WTC11 (cell line): ENCODE measurements at places on chromosomes 2 and 18. TPM values are rescaled to one million over a fixed set of nuclear protein-coding genes. Genes with fewer than 3 reads are reported as not detected.

DNA sequence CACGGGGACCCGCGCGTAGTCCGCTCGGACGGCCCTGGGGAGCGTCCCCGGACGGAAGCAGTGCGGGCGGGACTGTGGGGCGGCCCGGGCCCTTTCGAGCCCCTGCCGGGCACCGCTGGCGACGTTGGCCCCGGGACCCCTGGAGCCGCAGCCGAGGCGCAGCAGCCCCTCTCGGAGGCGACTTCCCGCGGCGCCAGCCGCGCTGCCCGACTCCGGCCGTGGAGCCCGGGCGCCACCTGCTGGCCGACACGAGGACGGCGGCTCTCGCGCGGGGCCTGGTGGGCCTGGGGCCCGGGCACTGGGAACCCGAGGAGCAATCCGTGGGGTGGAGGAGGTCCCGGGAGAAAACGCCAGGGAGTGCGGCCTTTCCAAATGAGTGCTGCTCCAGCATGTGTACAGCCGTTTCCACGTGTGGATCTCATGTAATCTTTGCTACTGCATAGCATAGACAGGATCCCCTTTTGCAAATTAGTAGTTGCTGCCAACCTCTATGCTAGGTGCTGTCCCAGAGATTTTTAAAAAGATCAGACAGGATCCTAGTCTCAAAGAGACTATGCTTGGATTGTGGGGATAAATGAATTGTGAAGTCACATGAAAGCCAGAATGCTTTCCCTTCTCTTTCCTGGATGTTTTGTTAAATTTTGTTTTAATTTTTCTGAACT, 4.0 kb downstream of the ID2 start:
- peak; percentile 77 for DNase-seq

DNA sequence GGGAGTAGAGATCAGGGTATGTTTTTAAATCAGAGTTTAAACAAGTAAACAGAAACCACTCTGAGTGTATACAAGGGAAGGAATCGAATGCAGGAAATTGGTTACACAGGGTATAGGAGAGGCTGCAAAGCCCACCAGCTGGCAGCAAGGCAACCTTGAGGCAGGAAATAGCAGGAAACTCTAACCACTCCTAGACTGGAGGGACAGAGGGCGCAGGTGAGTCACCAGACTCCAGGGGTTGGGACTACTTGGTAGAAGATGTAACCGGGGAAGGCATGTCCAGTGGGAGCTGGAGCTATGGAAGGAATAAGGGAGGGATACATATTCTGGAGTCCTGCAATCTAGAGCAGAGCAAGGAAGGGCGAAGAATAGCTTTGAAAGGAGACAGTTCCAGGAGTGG, 152.3 kb downstream of the MEIS1 start:
- DNase-seq, result peak; percentile 71

GRCh38 chr2:35099342-35099741, 1256.2 kb upstream of the CRIM1 start:
- DNase-seq, result no peak

DNA sequence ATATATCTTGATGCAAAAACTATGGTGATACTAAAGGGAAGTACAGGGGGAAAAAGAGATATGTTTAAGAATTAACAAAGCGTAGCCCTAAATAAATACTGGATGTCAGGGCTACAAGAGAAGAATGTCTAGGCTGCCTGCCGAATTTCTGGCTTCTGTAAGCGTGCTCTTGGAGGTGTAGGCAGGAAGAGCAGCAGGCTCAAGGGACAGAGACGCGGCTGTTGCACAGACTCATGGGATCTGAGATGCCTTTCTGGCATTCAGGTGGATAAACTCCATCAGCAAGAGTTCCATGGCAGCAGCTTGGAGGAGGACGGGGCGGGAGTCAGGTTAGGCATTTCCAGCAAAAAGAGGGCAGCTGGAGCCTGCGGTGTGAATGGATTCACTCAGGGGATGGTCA, 123.2 kb upstream of the TWIST2 start:
- no peak for DNase-seq

GRCh38 chr2:232395586-232395985, 11.1 kb upstream of the ALPG start:
- DNase-seq, result no peak

The COL4A4 gene
- 1.9 to 3.1 TPM (median 1.9 TPM) in 3 replicates for total RNA-seq

DNA sequence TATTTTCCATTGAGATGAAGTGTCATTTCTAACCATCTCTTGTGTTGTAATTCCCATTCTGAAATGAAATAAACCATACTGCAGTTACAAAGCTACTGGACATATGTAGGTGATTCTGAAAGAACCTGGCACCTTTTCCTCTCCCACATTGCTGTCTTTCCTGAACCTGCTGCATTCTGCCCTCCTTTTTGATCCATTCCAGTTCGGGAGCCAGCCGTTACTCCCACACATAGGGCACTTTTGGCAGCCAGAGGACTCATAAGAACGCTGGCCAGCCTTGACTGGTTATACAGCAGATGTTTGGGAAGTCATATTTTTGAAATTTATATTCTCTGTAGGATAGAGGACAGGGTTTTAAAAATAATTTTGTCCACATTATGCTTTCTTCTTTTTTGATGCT, 369.8 kb upstream of the CDH7 start:
- no peak for DNase-seq

The TDRD15 gene
- not detected in 3 replicates for total RNA-seq

DNA sequence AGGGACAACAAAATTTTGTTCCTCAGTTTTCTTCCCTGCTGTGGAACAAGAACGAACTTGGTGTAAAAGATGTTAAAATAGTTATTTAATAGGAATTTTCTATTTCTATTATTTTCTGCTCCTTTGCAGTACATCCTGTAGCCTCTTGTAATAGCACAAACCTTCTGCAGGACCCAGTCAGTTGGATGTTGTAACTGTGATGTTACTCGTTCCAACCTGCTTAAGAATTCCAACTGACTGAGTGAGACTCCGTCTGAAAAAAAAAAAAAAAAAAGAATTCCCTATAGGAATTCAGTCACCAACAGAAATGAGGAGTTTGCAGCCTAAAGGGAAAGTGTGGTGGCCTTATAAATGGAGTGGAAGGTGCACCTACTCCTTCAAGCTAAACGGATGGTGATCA, 46.4 kb upstream of the CDH20 start:
- DNase-seq, result no peak

DNA sequence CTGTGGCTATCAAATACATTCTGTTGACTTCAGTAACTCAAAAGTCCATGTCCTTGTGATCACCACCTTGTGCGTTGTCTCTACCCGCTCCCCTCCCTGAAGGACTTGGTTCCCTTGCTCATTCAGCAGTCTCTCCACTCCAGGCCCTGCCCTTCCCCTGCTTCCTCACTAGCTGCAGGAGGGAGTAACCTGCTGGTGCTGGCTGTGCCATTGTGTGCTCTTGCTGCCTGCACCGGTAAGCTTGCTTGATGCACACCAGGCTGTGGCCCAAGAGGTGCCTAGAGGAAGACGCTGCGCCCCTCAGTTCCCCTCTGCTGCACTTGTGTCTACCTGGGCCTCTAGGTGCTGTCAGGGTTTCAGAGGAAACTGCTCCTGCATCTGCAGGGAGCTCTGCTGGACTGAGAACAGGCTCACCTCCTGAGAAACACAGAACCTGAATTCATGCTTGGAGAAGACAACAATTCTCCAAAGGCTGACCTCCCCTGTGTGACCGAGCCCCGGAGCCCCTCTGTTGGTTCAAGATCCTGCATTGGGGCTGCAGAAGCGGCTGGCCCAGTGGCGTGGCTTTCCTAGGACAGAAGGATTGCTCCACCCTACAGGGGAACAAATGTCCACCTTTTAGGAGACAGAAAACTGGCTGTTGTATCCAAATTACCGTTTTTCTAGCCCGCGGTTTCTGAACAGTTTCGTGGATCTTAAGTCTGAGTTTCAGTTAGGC, 33.6 kb downstream of the PTPRM start:
- DNase-seq, result no peak

The DNAJC5G gene
- 0.18 to 0.44 TPM (median 0.34 TPM) in 3 replicates for total RNA-seq

DNA sequence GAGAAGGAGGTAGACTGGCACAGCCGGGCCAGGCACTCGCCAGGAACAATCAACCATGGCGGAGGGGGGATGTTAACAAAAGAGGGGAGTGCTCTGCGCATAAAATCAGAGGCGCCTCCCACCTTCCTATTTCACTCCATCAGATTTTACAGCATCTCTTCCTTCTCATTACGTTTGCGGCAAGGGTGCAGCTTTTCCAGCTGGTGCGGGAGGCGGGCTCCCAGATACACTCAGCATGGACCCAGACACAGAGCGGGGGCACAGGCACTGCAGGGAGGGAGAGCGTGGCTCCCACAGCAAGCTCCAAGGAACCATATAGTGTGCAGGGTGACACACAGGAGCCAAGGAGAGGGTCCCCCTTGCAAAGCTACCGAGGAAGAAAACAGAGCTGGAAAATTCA, 176.3 kb downstream of the EIPR1 start:
- no peak for DNase-seq

DNA sequence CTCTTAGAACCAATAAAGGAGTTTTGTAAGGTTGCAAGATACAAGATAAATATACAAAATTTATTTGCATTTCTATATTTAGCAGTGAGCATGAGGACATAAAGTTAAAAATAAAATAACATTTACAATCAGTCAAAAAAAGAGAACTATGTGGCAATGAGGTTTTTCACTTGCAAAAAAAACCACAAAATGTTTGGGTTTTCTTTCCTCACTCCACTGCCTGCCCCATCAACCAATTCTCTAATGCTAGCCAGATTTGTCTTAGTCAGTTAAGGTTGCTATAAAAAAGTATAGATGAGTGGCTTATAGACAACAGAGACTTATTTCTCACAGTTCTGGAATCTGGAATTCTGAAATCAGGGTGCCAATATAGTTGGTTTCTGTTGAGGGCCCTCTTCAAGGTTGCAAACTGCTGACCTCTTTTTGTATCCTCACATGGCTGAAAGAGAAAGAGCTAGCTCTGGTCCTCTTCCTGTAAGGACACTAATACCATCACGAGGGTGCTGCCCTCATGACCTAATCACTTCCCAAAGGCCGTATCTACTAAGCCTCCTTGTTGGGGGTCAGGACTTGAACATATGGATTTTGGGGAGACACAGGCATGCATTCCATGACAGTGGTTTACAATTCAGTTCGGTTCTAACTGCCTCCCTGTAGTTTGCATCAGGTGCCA, 566.2 kb downstream of the GALR1 start:
- no peak for DNase-seq

- no peak for DNase-seq
Observed at GRCh38 chr2:202909394-202910192, 1.9 kb downstream of the WDR12 start.

GRCh38 chr2:43159797-43160196, 66.6 kb downstream of the ZFP36L2 start:
- no peak for DNase-seq
